Left hindlimb (tissue), 1 donor: ENCODE measurements at places on chromosomes 3 and 15.

DNA sequence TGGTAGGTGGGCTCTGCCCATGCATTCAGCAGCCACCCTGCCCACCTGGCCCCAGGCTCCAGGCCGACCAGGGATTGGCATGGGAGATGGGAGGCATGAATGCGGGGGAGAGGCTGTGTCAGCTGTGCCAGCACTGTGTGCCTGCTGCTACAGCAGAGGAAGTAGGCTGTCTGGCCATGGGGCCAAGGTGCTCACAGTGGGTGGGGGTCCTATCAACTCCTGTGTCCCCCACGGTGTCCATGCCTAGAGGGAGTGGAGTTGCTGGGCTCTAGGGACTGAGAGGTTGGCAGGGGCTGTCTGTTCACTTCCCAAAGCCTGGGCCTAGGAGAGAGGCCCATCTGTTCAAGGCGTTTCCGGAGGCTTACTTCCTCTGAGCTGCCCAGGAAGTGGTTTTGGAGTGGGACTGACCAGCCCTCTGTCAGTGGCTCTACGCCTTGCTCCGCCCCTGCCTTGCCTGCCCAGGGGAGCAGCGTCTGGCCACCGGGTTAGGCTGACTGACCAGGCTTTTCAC is 5.8 kb downstream of the PRKCD start:
- peak; percentile 68 for DNase-seq

GRCh38 chr15:92733934-92734521 is 78.5 kb upstream of the FAM174B start:
- peak; percentile 76 for DNase-seq

DNA sequence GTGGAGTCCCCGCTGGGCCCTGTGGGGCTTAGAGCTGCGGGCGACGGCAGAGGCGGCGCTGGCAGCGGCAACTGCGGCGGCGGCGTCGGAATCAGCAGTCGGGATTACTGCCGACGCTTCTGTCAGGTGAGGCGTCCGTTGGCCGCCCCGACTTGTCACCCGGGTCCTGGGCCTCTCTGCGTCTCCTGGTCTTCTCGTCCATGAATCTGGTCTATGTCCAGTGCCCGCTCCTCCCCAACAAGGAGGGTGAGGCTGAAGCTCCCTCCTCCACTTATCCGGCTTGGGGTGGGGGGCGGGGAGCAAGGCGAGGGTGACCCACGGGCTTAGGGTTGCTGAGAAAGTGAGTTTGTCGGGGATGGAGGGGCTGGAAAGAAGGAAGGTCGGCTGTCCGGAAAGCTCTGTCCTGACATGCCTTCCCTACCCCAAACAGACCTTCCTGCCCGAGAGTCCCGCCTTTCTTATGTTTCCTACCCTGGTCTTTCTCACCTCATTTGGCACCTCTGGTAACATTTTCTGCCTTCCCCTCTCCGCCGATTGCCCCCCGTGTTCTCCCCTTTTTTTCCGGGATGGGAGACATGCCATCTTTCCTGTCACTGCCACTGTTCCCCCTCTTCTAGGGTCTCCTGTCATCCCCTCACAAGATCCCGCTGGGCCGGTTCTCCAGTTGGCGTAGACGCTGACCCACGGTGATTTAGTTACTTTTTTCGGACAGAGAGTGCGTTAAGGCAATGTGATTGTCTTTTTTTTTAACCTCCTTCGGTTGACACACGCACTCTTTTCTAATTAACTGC is 520 bp downstream of the ZNF654 start:
- peak; percentile 44 for DNase-seq

- no peak for DNase-seq
These were observed 499.9 kb downstream of the TBL1XR1 start for GRCh38 chr3:176697284-176697889.
